ENCODE measurements at places on chromosomes 2 and 18. TPM values are rescaled to one million over a fixed set of nuclear protein-coding genes. Genes with fewer than 3 reads are reported as not detected.

GRCh38 chr2:8505311-8505920 lies 176.4 kb upstream of the ID2 start:
- DNase-seq, result no peak

GRCh38 chr2:71897836-71898235 lies 249.8 kb downstream of the CYP26B1 start:
- no peak for DNase-seq

GRCh38 chr2:24620936-24621335 lies 129.9 kb downstream of the NCOA1 start:
- DNase-seq, result no peak

GRCh38 chr18:77528872-77529271 lies 279.2 kb downstream of the GALR1 start:
- DNase-seq, result no peak

GRCh38 chr2:11744631-11745394 lies 1.6 kb upstream of the LPIN1 start:
- DNase-seq, result peak; percentile 33

DNA sequence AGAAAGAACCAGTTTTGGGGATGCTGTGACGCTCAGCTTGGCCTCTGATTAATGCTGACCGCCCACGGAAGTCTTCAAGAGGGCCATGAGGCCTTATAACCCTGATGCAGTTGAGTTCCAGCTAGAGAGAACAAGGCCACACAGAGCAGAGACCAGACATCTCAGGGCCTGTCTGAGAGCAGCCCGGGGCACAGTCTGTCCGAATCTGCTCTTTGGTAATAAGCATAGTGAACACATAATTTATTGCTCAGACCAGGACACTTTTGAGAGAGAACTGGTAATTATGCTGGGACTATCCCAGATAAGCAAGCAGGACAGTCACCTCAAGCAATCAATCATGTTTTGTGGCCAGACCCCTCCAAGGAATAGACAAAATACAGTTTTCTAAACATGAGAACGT lies 68.5 kb downstream of the STPG4 start:
- DNase-seq, result no peak

PAX8 gene
- 3.0 TPM for total RNA-seq

SLC9A4 gene
- not detected for total RNA-seq

GAL3ST2 gene
- 0.82 TPM for total RNA-seq

LOXHD1 gene
- 0.07 TPM for total RNA-seq

CPSF3 gene
- 62.3 TPM for total RNA-seq

FAM237A gene
- not detected for total RNA-seq

CYRIA gene
- total RNA-seq, result 1.1 TPM

FER1L5 gene
- not detected for total RNA-seq

SLC11A1 gene
- total RNA-seq, result not detected

All from activated T-cell treated with anti-CD3 and anti-CD28 coated beads, Interleukin-2, amount 50 U/mL, for 72 hours (primary cell).